ENCODE measurements at places on chromosomes 1 and 21.

GRCh38 chr1:31576201-31576669 is at the start of gene TINAGL1:
Gene TINAGL1 (plus strand): TSS chr1:31576515. CDS start chr1:31577149, 634 bp downstream.
- peak; percentile 46 for DNase-seq

- DNase-seq: no peak
These were observed 773 bp upstream of the DDX59 start for GRCh38 chr1:200670242-200671118.

- no peak for DNase-seq
These were observed 19.7 kb upstream of the CAPZB start for GRCh38 chr1:19504796-19505692.

GRCh38 chr21:37866027-37866426 is 50.2 kb downstream of the KCNJ6 start:
- DNase-seq: no peak

- DNase-seq: no peak
These were observed 137.6 kb downstream of the ZMYM4 start for GRCh38 chr1:35406103-35406502.

DNA sequence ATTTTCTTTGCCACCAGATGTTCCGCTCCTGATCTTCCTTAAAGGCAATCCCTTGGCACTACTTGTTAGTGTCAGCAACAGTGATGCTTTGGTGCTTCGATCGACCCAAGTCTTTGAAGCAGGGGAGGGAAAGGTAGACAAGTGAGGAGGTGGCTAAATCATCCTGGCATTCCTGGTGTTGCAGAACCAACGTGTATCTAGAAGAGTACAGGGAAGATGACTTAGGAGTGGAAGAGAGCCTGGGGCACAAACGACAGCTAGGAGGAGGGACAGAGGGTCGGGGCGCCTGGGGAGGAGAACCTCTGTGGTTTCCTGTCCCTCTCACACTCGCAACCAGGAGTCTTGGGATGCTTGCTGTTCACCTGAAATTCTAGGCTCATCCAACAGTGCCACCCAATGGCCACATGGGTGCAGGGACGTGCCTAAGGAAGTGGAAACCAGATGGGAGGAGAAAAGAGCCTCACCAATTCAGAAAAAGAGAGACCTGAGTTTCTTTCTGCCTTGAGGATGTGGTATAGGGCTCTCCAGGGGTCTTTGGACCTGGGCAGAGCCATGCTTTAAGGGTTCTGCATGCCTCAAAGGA is 9.5 kb upstream of the KCNA2 start:
- DNase-seq: peak; percentile 72

GRCh38 chr1:81407000-81407821 is 393.5 kb upstream of the ADGRL2 start:
- DNase-seq: no peak

- DNase-seq: no peak
These were observed 183.4 kb upstream of the C1orf174 start for GRCh38 chr1:4083231-4084047.

DNA sequence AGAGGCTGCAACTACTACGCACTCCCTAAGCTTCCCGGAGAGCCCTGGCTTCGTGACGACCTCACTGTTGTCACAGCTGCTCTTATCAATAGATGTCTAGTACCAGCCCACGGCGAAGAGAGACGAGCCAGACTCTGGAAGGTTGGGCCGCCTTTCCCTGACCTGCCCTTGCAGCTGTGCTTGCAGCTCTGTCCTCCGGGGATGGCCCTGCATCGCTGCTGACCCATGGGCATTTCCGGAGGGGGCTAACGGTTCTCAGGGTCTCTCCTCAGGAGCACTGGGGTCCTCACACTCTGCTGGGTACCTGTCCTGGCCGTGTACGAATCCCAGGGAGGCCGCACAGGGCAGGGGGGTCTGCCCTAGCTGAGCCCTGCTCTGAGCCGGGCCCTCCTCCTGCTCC is 93.8 kb upstream of the COL6A1 start:
- DNase-seq: no peak

GRCh38 chr21:10272216-10272615 is 249.2 kb upstream of the TPTE start:
- no peak for DNase-seq

DNA sequence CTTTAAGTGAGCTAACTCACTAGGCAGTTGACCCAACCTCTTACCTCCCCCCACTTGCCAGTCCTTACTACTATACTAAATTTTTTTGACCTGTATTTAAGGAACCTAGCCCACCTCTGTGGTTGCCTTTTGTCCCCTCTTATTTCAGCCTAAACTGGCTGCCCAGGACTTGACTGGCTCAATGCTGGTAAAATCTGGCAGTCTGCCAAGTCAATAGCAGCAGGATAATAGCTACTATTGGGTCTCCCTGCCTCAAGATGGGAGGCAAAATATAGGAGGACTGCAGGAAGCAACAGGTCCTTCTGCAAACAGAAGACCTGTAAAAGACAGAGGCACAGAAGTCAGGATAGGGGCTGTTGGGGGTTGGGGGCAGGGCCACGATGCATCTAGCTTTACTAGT is 144.2 kb upstream of the POGK start:
- DNase-seq: no peak

DNA sequence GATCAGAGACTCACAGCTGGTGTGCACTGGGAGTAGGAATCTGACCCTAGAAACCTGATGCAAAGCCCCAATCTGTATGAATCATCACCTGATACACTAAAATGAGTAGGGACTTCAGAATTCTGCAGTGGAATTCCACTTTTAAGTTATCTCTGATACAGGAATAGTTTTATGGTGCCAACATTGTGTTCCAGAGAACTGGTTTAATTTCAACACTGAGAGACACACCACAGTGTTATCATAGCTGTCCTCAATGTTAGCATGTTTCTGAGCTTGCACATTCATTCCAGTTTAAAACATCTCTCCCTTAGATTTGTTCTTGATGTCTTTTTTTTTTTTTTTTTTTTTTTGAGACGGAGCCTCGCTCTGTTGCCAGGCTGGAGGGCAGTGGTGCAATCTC is 7.1 kb downstream of the UTS2 start:
- no peak for DNase-seq

DNA sequence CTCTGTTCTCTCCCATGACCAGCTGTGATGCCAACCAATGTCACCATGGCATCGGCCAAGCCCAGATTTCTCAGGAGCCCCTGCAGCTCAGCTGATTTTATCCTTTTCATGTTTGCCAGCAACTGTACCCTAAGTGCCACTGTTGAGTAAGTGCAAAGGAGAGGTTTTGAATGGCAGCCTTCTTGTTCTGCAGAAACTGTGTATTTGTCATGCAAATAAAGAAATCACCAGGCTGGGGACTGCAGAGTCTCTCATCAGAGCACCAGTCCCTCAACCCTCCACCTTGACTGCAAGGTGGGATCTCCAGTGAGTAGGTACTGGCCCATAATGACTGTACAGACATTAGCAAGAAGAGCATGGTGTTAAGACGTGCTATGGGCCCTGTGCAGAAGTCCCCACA is 26.6 kb downstream of the C8B start:
- DNase-seq: no peak

GRCh38 chr1:221809091-221810029 is 67.5 kb upstream of the DUSP10 start:
- peak; percentile 6 for DNase-seq

- no peak for DNase-seq
These were observed 435.7 kb upstream of the RUNX1 start for GRCh38 chr21:35484851-35485250.

DNA sequence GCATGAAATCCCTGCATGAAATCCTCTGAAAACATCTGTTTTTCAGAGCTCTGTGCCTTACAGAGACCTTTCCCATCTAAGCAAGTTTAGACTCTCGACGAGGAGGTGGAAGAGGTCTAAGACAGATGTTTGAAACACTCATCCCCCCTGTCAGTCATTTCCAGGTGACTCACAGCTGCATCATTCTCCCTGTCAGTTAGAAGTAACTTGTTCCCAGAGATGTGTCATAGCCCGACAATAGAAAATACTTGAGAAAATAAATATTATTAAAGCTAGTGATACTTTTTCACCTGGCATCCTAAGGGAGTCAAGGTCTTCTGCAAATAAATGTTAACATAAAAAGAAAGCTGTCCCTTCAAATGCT is 41.6 kb upstream of the SEC16B start:
- DNase-seq: no peak

DNA sequence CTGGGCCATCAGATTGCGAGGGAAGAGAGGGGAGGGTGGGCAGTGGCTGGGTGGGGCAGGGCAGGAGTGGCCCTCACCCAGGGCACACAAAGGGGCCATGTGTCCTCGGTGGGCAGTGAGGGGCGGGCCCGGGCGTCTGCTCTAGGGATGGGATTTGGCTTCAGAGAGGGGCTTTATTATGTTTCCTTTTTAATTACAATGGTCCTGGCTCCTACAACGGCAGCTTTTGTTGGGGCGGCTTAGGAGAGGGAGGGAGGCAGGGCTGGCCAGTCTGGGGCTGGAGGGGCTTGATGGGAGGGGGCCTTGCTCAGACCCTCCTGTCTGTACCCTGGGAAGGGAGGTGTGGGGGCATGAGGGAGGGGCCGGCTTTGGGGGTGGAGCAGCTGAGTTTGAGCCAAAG is 102.8 kb upstream of the WNT4 start:
- DNase-seq: no peak

- no peak for DNase-seq
These were observed 28.1 kb upstream of the BTG3 start for GRCh38 chr21:17640821-17641220.

- DNase-seq: no peak
These were observed 180.5 kb upstream of the NR5A2 start for GRCh38 chr1:199847021-199847420.

- no peak for DNase-seq
These were observed 62.3 kb downstream of the COL18A1 start for GRCh38 chr21:45467221-45467779.

DNA sequence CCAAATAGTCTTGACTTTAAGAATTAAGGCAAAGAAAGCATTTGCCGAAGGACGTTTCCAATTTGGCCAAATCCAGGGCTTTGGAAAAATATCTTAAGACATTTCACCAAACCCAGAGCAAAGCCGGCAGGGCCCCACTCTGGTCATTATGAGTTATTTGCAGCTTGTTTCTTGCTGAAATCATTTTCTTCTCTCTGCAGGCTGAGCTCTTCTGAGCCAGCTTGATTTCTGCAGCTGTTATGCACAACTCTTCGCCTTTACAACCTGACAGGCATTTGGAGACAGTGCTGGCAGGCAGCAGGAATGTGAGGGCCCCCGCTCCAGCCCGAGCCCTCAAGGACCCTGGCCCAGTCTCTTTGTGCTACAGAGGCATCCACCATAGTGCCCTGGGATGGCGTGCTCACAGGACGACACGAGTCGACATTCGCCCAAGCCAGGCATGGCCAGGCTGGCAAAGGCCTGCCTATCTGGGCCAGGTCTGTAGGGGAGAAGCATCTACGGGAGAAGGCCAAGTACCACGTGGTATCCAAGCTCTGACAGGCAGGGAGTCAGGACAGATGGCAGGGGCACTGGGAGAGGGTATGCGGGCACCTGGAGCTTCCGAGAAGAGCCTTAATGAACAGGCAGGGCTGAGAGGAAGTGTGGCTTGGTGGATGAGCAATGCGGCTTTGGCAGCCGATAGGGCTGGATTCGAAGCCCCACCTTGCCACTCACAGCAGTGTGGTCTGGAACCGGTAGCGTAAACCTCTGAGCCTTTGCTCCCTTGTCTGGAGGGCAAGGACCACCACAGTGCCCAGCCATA is 32.3 kb downstream of the SYF2 start:
- no peak for DNase-seq

DNA sequence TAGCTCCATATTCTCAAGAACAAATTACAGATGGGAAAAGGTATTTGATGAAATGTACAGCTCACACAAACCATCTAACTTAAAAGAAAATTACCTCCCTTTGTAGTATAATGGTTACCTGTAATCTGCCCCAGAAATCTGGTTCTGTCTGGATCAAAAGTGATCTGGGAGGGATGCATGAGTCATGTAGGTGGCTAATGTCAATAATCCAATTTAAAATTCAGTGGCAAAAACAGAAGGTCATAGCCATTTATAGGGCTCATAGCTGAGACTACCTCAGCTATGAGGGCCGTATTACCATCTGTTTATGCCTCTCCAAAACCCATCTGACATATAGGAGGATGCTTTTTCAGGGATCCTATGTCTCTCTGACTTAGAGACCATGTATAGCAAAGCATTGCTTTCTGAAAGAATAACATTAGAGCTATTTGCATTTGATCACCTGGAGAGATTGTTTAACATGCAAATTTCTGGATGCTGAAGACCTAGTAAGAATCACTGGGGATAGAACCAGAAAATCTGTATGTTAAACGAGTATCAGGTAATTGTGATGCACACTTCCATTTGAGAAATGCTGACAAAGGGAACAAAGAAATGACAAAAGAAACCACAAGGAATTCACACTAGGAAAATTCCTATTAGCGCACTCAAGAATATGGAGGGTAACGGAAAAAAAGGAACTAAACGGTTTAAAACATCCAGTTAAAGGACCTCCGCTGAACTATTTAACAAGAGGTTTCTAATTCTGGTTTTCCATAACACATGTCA is 17.6 kb downstream of the PAXBP1 start:
- DNase-seq: no peak

DNA sequence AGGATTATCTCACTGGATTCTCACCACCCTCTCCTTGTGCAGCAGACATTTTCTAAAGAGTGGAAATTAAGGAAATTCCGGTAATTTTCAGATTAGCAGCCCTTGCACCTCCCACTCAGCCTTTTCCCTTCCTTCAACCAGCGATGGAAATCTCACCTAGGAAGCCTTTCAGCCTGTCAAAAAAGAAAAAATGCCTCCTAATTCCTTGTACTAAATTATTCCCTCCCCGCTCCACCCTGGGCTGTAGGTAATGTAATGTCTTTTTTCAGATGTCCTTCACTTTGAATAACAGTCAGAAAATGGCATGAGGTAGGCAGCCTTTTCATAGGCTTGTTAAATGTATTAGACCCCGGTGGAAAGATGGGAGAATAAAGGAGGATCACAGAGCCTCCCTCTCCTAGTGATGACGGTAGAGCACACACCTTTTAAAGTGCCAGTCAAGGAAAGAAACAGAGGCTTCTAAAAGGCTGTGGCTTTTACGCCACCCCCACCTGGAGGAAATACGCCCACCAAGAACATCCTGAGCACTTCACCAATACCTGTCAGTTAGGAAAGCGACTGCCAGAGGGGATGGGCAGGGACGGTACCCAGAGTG is 62.8 kb upstream of the NEK2 start:
- no peak for DNase-seq

- no peak for DNase-seq
These were observed 105.6 kb downstream of the EPHB2 start for GRCh38 chr1:22816067-22816775.

DNA sequence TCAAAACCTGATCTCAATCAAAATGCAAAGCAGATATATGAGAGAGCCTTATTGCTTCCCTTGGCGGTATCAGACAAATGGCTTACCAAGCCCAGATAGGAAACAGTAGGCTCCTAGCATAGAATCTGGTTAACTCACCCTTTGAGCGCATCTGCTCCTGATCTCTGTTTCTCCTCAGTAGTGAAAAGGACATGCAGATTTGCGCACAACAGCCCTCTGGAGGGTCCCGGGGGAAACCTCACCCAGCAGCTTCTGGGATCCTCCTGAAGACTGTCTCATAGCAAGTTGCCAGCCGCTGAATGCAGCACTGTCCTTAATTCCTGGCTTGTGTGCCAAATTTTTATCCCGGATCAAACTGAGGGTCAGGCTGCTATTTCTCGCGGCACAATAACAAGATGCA is 192.2 kb downstream of the FASLG start:
- no peak for DNase-seq

GRCh38 chr21:46023555-46023954 is 42.0 kb downstream of the COL6A1 start:
- no peak for DNase-seq

- DNase-seq: no peak
These were observed 73.7 kb downstream of the S1PR1 start for GRCh38 chr1:101310506-101310905.

- no peak for DNase-seq
These were observed 4.9 kb downstream of the NEK7 start for GRCh38 chr1:198161718-198162090.

Data from GM20000 (cell line).